ENCODE measurements at places on chromosomes 4 and X.

DNA sequence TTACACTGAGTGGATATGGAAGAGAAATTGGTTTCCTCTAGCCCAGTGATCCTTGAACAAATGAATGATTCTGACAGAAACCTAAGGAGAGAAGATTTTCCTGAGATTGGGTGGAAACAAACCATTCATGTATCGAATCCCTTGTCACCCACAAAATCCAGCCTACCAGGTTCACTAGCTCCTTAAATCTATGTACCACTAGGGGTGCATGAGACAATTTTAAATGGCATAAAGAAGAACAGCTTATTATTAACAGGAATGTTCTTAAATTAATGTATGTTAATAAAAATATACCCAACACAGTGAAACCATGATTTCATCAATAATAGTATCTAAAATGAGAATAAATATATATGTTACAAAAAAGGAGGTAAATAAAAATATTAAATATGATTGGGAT is 118.4 kb upstream of the LNX1 start:
- DNase-seq: no peak

- DNase-seq: no peak
Measured at GRCh38 chr4:55617587-55618197, 18.4 kb downstream of the NMU start.

DNA sequence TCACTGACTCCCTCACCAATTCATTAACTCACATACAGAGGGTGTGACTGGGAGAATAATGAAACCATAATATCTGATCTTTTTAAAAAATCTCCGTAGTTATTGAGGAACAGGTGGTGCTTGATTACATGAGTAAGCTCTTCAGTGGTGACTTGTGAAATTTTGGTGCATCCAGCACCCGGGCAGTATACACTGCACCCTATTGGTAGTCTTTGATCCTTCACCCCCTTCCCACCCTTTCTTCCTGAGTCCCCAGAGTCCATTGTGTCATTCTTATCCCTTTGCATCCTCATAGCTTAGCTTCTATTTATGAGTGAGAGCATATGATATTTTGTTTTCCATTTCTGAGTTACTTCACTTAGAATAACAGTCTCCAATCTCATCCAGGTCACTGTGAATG is 1143.8 kb downstream of the PCDH19 start:
- no peak for DNase-seq

DNA sequence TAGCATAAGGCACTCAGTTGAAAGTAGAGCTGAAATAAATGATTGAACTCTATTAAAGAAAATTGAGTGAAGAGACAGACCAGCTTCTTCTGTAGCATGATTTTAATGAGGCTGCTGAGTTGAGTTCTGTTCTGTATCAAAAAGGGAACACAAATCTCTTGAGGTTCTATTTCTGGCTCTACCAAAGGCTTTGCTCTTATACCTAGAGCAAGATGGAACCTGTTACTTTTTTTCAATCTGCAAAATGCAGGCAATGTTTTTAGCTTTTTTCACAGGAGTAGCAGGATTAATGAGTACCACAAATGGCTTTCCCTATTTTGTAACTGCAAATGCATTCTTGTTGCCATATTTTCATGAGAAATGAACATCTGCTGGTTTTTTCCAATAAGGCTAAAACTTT is 4.2 kb upstream of the ERVMER34-1 start:
- no peak for DNase-seq

- no peak for DNase-seq
Measured at GRCh38 chr4:79584902-79585301, 176.9 kb upstream of the GK2 start.

GRCh38 chr4:185711726-185712125 is 100.3 kb downstream of the SORBS2 start:
- no peak for DNase-seq

- no peak for DNase-seq
Measured at GRCh38 chr4:58453956-58454355, 1343.8 kb upstream of the IGFBP7 start.

GRCh38 chr4:2372488-2373030 is 45.9 kb downstream of the ZFYVE28 start:
- DNase-seq: no peak

DNA sequence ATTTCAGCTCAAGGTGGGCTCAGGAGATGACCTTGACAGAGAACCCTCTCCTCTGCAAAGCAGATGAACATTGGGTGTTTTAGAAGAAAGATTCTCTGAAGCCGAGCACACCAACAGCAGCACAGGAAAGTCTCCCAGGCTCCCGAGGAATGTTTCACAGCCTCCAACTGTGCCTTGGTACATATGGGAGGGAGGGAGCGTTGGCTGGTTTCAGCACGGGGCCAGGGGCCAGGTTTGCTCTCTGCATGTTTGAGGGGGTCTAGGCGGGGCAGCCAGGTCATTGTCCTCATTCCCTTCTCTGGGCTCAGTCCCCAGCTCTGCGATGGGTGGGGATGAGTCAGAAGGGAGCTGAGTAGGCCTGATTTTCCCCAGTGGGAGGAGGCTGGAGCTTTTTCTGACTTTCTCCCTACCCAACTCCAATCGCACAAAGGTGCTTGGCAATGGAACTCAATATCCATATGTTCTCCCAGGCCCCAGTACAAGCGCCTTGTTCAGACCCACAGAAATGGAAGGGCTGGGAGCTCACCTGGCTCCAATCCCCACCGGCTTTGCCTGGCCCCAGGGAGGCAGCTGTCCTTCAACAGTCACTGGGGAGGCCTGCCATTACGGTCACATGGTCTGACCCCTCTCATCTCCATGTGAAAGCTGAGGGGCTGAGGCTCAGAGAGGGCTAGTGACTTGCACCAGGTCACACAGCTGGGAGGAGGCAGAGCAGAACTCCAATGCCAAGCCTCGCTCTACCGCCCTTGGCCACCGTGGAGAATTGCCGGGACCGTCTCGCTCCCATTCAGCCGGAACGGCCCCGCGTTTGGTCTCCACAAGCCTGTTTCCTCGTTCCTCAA is 108.4 kb upstream of the AFAP1 start:
- no peak for DNase-seq

GRCh38 chr4:152467101-152467500 is 68.8 kb downstream of the FBXW7 start:
- no peak for DNase-seq

GRCh38 chrX:73508861-73509260 is 54.1 kb upstream of the CHIC1 start:
- DNase-seq: no peak

- DNase-seq: no peak
Measured at GRCh38 chr4:72109959-72110497, 78.2 kb downstream of the NPFFR2 start.

DNA sequence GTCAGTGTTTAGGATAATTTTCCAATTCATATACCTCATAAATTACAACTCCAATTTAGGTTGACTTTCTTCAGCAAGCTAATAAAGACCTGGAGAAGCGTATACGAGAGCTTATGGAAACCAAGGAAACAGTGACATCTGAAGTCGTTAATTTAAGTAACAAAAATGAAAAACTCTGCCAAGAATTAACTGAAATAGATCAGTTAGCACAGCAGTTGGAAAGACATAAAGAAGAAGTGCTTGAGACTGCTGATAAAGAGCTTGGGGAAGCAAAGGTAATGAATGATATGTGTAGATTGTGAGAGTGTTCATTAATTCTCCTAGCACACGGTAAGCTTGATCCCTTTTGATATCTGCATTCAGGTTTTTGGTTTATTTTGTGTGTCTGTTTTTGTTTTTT is 16.8 kb downstream of the CEP135 start:
- no peak for DNase-seq

DNA sequence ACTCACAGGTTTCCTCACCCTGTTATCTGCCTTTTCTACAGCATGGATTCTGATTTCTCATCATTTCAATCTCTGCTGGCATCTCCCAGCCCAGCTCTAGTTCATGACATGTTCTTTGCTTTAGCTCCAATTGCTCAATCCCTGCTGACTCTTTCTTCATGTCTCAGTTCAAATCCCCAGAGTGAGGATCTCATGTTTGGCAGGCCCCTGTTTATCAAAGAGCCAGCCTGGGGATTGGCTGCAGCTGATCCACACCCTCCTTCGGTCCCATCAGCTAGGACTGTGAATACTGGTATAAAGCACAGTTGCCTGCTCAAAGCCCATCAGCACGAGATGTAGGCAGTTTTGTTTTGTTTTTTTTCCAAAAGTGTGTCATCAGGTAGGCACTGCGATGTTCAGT is 14.4 kb upstream of the CC2D2A start:
- DNase-seq: no peak

DNA sequence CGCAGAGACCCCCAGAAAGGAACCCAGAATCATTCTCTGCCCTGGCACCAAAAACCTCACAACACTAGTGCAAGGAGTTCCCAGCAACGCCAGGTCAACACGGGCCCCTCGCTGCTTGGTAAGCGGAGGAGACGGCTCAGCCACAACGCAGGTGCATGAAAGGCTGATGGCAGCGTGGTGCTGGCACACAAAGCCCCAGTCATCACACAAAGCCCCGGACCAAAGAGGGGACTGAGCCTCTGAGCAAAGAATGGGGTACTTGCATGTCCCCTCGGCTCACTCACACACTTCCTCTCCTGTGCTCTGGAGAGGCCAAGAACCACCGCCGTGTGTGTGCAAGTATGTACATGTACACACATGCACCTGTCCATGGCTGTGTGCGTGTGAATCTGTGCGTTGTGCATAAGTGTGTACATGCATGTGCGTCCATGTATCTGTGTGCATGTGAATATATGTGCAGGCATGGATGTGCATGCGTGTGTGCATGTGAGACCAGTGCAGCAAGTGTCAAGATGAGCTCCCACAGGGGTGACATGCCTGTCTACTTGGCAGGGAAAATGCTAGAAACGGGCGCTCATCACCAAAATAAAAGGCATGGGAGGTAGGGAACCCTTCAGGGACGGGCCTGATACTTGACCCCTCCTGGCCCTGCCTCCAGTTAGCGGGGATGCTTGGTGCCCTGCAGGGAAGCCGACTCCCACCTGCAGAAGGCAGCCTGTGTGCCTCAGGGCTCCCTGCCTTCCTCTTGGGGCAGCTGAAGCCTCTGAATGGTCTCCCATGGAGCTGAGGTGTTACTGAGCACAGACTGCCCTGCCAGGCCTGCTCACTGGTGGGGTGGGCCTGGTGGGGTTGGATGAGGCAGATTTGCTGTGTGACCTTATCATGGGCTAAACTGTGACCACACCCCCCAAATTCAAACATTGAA is 60.4 kb downstream of the ZFYVE28 start:
- no peak for DNase-seq

- no peak for DNase-seq
Measured at GRCh38 chr4:4848540-4848939, 10.9 kb upstream of the MSX1 start.

DNA sequence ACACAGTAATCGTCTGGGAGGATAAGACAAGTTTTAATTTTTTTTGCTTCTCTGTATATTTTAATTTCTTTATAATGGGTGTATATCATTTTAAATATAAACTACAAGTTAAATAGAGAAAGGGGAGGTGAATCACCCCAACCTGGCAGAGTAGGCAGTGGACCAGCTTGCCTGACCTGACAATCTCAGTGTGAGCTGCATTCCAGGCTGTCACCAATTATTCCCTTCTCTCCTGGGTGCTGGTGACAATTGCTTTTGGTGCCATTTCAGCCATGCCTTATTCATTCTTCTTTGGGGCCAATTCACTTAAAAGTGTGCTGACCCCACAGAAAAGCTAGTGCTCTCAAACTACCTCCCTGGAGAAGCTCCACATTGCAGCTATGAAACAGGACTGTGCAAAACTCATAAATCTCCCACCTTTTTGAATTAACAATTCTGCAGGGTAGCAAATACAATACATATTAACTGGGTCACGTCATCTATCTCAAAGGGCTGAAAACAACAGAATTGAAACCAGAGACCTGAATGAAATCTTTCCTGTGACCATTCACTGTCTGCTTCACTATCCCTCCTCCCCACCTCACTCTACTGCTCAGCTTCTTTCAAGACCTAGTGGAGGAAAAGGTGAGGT is 359.0 kb downstream of the HS3ST1 start:
- no peak for DNase-seq

DNA sequence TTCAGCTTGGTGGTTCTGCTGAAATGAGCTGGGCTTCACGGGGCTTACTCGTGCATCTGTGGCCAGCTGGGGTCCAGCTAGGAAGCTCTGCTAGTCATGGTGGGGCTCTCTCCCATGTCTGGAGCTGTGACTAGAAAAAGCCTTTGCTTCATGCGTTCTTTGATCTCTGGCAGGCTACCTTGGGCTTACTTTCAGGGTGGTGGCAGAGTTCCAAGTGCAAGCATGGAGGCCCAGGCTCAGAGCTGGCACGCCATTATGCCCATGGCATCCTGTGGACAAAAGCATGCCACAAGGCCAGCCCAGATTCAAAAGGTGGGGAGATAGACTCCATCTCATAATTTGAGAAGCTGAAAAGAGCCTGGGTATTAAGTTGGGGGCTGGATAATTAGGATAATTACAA is 55.4 kb upstream of the GBA3 start:
- no peak for DNase-seq

DNA sequence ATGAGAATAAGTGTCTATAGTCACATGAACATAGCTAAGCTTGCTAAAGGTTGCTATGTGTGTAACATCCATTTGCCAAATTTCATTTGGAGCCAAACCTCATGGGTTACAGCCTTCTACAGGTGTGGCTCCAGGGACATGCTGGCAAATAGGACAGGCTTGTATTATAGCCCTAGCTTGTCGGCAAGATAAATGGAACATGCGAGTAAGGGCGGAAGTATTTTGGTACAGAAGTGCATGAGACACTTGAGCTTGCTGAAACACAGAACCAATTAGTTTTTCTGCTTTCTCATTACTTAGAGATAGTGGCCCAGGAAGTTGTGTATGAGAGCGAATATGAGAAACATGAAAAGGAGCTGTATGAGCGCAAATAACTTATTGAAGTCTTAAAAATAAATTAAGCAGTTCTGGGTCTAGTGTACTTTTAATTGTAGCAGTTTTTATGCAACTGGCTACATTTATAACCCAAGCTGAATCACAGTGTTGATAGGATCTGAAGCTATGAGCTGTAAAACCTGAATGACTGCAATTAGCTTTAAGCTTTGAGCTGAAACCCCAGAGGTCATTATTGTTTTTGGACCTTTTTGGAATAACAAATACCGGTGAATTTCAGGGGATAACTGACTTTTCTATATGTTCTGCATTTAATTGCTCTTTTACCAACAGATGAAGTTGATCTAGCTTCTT is 64.6 kb downstream of the KDM5C start:
- no peak for DNase-seq

GRCh38 chrX:130091980-130092522 is 18.2 kb downstream of the ELF4 start:
- peak; percentile 72 for DNase-seq

GRCh38 chrX:119427024-119427794 is 28.1 kb downstream of the SLC25A43 start:
- DNase-seq: no peak

DNA sequence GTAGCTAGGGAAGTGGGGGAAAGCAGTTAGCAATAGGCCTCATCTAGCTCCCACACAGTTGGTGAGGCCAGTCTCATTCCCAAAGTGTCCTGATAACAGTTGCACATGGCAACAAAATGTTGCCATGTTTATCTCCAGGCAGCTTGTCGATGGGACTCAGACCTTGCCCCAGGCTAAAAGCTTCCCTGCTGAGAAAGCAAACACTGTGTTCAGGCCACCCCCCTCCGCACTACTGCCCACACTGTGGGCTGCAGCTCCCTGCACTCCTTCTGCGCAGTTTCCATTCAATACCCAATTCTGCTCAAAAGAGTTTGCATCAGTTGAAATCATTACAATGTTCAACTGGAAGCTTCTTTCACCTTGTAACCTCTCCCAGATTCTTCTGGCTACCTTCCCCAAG is 287.8 kb upstream of the GK2 start:
- DNase-seq: no peak
